ENCODE measurements at places on chromosomes 13 and 19. TPM values are rescaled to one million over a fixed set of nuclear protein-coding genes. Genes with fewer than 3 reads are reported as not detected.
A peak's percentile ranks its signal among the peaks of the same experiment; 100 is the strongest.

DNA sequence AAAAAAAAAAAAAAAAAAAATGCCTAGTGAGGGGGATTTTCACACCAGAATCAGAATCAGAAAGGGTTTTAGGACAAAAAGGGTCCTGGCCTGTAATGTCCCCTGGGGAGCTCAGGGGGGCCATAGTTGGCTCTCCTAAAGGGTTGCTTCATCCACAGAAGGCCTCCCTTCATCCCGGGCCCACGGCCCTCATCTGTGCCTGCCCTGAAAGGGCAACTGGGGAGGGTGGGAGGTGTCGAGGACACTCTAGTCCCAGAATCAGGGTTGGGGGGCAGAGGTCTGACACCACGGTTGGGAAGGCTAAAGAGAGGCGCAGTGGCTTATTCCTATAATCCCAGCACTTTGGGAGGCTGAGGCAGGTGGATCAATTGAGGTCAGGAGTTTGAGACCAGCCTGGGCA lies 22.5 kb upstream of the ZNRF4 start:
- DNase-seq: no peak
- H3K4me1 ChIP-seq: no peaks in the 10 kb centered on the region
- H3K27ac ChIP-seq: no peak overlapping the region
- H3K27me3 ChIP-seq: no peaks in the 10 kb centered on the region

DNA sequence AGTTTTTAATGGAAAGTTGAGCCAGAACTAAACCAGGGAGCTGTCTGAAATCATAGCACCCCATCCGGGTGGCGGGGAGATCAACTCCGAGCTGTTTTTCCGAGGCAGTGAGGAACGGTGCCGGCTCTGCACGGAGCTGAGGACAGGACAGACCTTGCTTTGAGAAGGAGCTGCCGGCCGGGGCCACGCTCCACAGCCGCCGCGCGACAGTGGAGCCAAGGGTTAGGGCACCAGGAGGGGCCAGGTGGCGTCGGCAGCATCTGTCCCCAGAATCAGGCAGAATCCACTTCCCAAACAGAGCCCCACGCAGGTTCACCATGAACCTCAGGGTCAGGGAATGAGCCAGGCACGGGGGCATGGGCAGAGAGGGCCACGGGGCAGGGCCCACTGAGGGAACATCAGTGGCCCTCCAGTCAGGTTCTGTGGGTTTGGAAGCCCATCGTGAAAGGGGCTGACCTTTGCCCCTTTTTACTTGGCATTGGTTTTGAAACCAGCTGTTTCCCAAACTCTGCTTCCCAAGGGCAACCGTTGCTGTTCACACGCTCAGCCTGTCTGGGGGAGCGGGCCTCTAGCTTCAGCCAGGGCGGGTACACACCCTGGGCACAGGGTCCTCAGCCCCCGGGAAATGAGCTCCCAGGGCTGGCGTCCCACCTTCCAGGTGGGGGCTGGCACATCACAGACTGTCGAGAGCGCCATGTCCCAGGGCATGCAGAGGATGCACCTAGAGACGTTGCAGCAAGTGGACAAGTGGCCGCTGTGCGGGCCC lies 18.1 kb downstream of the PEX11G start:
- H3K27me3 ChIP-seq: no peaks in the 10 kb centered on the region
- H3K27ac ChIP-seq: no peak overlapping the region
- DNase-seq: no peak
- H3K4me3 ChIP-seq: no peak overlapping the region
- no peaks in the 10 kb centered on the region for H3K4me1 ChIP-seq

GRCh38 chr19:18373892-18374629 lies 11.9 kb upstream of the GDF15 start:
- no peak overlapping the region for H3K4me3 ChIP-seq
- no peaks in the 10 kb centered on the region for H3K36me3 ChIP-seq
- peak; percentile 86 for DNase-seq
- peaks cover 25% of the 10 kb centered on the region for H3K4me1 ChIP-seq
- no peaks in the 10 kb centered on the region for H3K27me3 ChIP-seq
- H3K27ac ChIP-seq: peak overlapping the region; percentile 89

- DNase-seq: no peak
- H3K27me3 ChIP-seq: no peaks in the 10 kb centered on the region
- H3K27ac ChIP-seq: no peak overlapping the region
- H3K36me3 ChIP-seq: peaks cover 71% of the 10 kb centered on the region
- no peaks in the 10 kb centered on the region for H3K4me1 ChIP-seq
These were observed 16.5 kb downstream of the MIER2 start for GRCh38 chr19:328025-328505.

DNA sequence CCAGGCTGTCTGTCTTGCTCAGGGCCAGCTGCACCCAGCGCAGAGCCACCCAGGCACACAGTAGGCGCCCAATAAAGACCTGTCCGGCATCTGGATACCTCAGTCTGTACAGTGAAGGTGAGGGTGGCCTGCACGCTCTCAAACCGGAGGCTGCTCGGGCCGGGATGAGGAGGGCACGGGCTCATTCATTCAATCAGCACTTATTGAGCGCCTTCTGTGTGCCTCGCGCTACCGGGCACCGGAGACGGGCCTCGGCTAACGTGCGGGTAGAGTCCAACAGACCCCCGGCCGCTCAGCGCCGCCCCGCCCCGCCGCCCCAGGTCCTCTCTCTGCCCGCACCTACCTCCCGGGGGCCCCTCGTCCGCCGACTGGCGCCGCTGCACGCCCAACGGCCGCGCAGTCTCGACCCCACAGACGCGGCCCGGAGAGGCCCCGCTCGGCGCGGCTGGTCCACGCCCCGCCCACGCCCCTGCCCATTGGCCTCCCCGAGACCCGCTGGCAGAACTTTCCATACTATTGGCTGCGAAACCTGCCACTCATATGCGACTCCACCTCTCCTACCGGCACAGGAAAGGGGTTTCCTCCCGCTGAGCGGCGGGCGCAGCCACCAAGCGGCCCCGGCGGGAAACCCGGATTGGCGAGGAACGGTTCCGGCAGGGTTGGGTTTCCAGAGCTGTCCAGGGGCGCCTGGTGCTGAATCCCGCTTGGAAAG lies at the start of gene SLC39A3:
Gene SLC39A3, minus strand, starts transcription at position 416 of the 712 bp plus-strand sequence. CDS start 2,760 bp downstream, outside the sequence.
- H3K36me3 ChIP-seq: peaks cover 4% of the 10 kb centered on the region
- peak within 1 kb of the TSS; percentile 73 for H3K27ac ChIP-seq
- peak; percentile 98 for DNase-seq
- no peaks in the 10 kb centered on the region for H3K4me1 ChIP-seq
- no peaks in the 10 kb centered on the region for H3K27me3 ChIP-seq
- H3K4me3 ChIP-seq: peak within 1 kb of the TSS; percentile 75

DNA sequence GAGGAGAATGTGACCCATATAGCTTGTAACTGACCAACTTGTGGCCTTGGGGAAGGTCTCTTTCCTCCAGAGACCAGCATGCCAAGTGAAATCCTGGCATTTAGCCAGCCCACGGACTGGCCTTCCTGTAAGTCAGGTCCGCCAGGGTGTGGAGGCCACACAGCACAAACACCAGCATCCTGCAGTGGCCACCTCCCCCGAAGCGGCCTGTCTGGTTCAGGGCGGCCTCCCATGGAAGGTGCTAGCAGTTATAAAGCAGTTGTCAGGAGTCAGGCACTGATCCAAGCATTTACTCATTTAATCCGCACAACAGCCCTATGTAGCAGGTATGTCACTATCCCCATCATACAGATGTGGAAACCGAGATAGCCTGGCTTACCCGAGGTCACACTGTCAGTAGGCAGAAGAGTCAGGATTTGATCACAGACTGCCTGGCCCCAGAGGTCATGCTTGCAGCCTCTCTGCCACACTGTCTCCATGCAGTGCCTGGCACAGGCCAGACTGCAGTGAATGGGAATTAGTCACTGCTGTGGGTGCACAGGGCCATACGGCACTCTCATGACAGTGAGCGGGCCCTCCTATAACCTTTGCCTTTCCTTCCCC lies 36.7 kb downstream of the CAPN12 start:
- no peak overlapping the region for H3K27ac ChIP-seq
- peaks cover 83% of the 10 kb centered on the region for H3K36me3 ChIP-seq
- no peaks in the 10 kb centered on the region for H3K27me3 ChIP-seq
- no peak overlapping the region for H3K4me3 ChIP-seq
- no peaks in the 10 kb centered on the region for H3K4me1 ChIP-seq

DNA sequence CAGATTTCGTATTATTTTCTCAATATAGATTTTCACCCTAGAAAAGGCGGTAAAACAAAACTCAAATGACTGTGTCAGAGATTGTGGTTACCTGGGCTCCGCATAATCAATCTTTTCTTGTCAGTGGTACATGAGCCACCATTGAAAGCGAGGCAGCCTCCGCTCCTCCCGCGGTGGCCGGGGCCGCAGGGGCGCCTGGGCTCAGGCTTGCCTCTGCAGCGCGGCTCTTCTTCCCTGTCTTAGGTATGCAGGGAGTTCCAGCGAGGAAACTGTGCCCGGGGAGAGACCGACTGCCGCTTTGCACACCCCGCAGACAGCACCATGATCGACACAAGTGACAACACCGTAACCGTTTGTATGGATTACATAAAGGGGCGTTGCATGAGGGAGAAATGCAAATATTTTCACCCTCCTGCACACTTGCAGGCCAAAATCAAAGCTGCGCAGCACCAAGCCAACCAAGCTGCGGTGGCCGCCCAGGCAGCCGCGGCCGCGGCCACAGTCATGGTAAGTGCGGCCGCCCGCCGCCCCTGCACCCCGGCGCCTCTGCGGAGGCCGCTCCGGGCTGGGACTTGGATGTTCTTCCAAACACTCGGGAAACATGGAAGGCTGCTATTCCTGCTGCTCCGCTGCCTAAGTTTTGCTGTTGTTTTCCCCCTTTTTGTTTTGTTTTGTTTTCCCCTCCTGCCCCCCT lies 87.3 kb upstream of the RAP2A start:
- no peaks in the 10 kb centered on the region for H3K4me1 ChIP-seq
- H3K36me3 ChIP-seq: no peaks in the 10 kb centered on the region
- H3K27ac ChIP-seq: no peak overlapping the region
- H3K4me3 ChIP-seq: no peak overlapping the region
- no peak for DNase-seq

BEST2 gene
- 0.13 TPM for total RNA-seq

CYP2F1 gene
- total RNA-seq: not detected

MTUS2 gene
- 0.11 TPM for total RNA-seq
